ENCODE measurements at places on chromosomes 5 and 9.

GRCh38 chr5:117143406-117143805 lies 568.8 kb upstream of the SEMA6A start:
- no peak for DNase-seq

DNA sequence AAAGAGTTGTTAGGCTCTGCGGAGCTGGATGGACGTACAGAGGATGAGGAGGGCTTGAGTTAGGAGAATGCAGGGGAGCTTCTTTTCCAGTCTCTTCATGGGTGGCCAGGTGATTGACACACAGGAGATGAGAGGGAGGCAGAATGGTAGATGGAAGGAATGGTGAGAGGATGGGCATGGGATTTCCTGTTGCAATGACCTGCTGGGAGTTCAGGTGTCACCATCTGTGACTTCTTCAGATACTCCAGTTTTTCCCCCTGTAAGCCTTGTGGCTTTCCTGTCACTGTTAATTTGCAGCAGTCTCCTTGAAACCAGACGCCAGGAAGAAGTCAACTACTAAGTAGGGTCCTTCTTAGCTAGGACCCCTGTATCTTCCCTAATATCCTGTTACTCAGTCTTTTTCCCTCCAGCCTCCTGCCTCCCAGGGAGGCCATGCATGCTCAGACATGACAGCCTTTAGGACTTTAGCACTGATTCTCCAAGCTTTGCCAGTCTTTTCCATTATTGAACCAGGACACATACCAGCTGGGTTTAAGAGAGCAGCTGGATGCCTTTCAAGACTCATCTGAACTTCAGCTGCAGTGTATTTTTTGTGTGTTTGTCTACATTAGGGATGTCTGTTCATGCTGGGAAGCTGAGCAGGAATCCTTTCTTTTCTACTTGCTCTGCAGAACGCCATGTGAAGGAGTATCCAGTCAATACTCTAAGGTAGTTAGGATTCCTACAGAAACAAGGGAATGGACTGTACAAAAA lies 67.2 kb upstream of the CD180 start:
- no peak for DNase-seq

DNA sequence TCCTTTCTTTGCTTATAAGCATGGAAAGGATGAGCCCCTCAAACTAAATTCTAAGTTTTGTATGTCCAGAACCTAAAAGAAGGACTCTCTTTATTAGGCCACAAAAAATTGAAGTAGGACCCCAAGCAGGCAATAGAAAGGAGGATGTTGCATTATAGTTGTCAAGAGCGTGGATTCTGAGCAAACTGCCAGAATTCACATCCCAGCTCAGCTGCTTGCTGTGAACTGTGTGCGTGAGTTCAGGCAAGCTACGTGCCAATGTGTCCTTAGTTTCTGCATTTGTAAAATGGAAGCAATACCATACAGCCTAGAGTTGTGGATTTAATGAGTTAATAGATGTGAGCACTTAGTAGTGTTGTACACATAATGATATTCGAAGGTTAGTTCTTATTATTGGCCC lies 70.6 kb upstream of the SLC44A1 start:
- no peak for DNase-seq

DNA sequence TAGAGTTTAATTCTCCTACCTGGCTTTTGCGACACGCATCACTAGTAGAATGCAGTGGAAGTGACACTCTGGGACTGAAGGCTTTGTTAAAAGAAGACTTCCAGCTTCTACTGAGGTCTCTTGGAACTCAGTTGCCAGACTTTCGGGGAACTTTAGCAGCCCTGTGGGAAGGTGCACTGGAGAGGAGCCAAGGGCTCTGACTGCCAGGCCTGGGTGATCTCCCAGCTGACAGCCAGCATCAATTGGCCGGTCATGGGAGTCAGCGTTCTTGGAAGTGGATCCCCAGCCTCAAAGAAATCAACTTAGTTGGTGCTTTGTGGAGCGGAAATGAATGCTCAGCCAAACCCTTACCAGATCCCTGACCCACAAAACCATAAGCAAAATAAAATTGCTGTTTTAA lies 87.1 kb downstream of the OSTF1 start:
- no peak for DNase-seq

GRCh38 chr5:89179731-89180130 lies 296.7 kb upstream of the MEF2C start:
- DNase-seq: no peak

DNA sequence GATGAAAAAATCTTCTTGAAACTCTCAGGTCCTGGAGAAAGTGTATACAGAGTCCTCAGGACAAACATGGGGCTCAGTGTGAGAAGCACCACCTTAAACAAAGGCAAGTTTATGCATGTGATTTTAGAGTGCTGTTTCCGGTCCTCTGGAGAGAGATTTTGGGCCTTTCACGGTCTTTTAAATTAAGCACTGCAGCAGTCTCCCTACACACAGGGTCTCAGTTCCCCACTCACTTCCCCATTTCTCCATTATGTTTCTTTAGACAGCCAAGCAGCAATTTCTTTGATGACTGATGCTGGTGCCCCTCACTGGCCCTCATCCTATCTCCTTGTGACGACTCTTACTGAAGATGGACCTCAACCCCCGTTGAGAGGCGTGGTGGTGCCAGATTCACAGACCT lies 220.2 kb upstream of the CLINT1 start:
- DNase-seq: no peak

DNA sequence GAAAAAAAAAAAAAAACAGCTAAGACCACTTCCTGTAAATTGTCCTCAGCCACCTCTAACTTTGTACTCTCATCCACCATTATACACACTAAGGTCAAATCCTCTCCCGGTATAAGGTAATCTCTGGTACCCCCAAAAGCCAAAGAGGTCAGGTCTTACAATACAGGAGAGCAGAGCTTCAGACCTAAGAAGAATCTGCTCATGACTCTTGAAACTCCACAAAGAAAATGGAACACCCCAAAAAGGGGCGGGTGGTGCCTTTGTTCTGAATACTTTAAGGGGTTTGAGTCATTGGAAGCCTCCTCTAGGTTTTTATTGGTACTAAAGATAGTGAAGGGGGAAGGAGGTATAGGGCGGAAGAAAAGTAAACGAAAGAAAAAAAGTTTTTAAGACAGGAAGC lies 69.8 kb downstream of the COL15A1 start:
- DNase-seq: no peak

GRCh38 chr5:60274747-60275146 lies 381.2 kb upstream of the PDE4D start:
- DNase-seq: no peak

DNA sequence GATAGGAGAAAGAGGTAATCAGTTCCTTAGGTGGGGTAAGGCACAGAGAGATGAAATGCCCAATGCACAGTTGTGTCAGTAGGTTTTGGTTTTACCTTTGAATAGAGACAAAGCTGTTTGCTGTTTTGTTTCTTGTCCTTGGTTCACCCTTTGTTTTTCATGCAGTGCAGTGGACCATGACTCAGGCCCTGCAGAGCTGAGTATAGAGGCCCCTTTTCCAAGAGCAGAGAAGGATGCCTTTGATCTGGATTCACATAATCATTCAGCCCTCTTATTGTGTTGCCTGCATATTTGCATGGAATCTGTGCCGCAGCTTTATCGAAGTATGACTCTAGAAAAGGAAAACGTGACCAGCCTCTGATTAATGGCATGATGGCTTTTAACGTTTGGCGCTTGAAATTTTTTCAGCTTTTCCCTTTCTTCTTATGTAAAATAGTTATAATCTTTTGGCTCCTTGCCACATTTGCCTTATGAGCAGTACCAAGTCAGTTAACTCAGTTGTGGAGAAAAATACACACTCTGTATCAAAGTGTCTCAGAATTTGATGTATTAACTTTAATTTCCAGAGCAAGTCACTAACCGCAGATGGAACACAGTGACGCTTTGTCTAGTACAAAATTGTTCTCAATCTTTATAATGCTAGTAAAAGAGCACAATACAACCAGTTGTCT lies 197.6 kb downstream of the KDM4C start:
- DNase-seq: no peak

GRCh38 chr5:37808945-37809344 lies 30.9 kb downstream of the GDNF start:
- DNase-seq: no peak

DNA sequence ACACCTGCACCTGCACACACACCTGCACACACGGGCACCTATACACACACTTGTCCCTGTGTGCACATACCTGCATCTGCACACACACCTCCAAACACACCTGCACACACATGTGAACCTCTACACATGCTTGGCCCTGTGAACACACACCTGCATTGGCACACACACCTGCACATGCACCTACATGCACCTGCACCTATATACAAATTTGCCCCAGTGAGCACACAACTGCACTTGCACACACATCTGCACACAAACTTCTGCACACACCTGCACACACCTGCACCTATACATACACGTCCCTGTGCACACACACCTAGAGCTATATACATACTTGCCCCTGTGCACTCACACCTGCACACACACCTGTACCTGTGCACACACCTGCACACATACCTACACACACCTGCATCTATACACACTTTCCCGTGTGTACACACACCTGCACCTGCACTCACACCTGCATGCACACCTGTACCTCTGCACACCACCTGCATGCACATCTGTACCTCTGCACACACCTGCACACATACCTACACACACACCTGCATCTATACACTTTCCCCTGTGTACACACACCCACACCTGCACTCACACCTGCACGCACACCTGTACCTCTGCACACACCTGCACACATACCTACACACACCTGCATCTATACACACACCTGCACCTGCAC lies 21.5 kb upstream of the LPCAT1 start:
- no peak for DNase-seq

- DNase-seq: no peak
These were observed 63.3 kb downstream of the CARTPT start for GRCh38 chr5:71782393-71782770.

- DNase-seq: no peak
These were observed 87.4 kb downstream of the LMX1B start for GRCh38 chr9:126700903-126701812.

GRCh38 chr5:161299053-161299452 lies 247.5 kb downstream of the GABRB2 start:
- no peak for DNase-seq

DNA sequence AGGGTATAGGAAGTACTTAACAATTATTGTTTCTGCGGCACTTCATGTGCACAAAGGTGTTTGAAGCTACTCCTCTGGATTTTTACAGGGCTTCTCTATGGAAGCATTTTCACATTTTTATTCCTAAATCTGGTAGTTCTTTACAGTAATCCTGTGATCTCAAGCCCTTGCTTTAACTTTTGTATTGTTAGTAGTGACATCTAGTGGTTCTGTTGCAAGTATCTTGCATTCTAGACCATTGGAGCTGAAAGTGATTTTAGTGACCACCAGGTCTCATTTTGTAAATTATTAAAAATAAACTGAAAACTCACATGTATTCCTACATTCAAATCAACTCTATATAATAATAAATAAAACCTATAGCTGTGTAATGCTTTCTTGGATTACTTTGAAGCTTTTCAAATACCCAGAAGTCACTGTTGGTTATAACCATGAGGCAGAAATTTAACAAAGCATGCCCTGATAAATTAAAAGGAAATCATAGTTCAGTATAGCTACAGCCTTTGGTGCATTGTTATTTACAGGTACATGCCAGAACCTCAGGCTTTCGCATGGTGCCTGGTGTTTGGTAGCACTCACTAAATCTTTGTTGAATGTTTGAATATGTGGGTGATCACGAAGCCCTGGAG lies 18.9 kb downstream of the RPS23 start:
- no peak for DNase-seq

- no peak for DNase-seq
These were observed 267.6 kb upstream of the DMRT1 start for GRCh38 chr9:573691-574410.

DNA sequence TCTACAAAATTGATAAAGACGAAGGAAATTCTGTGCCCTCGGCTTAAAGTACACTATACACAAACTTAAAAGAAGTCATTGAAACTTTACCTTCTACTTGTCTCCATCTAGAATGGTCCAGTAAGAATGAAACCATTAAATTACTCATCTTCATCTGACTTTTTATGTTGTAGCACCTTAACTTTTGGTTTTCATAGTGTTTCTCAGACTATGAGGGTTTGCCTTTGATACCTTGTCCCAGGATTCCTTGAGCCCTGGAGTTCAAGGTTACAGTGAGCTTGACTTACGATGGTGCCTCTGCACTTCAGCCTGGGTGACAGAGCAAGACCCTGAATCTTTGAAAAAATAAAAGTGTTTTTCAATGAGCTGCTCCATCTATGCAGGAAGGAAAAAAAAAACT lies 132.2 kb downstream of the CDC42SE2 start:
- DNase-seq: no peak

GRCh38 chr5:142981886-142982820 lies 212.0 kb downstream of the ARHGAP26 start:
- no peak for DNase-seq

DNA sequence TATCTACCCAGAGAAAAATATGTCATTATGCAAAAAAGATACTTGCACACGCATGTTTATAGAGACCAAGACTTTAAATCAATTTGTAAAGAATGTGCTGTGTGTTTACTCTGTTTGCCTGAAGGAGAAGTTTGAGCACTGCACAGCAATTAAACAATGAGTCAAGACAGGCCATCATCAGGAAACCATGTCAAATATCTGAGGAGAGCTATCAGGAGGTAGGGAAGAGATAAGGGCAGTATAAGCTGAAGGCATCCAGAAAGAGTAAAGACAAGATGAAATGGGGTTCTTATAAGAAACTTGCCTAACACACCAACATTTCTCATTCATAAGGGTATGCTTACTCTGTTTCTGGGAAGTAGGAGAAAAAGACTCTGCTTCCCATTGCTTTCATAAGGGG lies 405.8 kb upstream of the PTGER4 start:
- no peak for DNase-seq

GRCh38 chr5:54610197-54610944 lies 92.8 kb downstream of the SNX18 start:
- peak; percentile 54 for DNase-seq

GRCh38 chr9:128384801-128385495 lies 13.8 kb downstream of the URM1 start:
- DNase-seq: no peak

GRCh38 chr5:5179597-5179996 lies 39.5 kb downstream of the ADAMTS16 start:
- no peak for DNase-seq

- DNase-seq: no peak
These were observed 53.0 kb upstream of the GRAMD2B start for GRCh38 chr5:126369995-126370731.

- DNase-seq: no peak
These were observed 163.4 kb upstream of the DAB2 start for GRCh38 chr5:39588179-39588578.

- no peak for DNase-seq
These were observed 46.4 kb upstream of the ABCA1 start for GRCh38 chr9:104974053-104974962.

DNA sequence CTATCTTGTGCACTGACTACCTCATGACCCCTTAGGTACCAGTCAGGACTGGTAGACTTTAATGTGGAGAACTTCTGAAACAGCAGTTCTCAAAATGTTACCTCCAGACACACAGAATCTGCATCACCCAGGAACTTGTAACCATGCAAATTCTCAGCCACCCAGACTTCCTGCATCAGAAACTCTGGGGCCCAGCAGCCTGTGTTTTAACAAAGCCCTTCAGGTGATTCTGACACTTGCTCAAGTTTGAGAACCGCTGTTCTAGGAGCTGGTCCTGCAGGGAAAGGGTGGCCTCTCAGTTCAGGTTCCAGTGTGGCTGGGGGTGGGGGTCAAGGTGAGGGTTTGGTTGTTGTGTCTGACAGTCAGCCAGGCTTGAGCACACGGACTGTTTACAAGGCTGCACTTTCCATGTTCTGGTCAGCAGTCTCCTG lies 28.4 kb downstream of the ZFP62 start:
- DNase-seq: no peak

GRCh38 chr5:143987264-143987663 lies 175.3 kb downstream of the HMHB1 start:
- DNase-seq: no peak

GRCh38 chr5:67515762-67516161 lies 319.2 kb upstream of the CD180 start:
- DNase-seq: no peak
